ENCODE measurements at places on chromosomes 7 and 10.
A peak's percentile ranks its signal among the peaks of the same experiment; 100 is the strongest.

DNA sequence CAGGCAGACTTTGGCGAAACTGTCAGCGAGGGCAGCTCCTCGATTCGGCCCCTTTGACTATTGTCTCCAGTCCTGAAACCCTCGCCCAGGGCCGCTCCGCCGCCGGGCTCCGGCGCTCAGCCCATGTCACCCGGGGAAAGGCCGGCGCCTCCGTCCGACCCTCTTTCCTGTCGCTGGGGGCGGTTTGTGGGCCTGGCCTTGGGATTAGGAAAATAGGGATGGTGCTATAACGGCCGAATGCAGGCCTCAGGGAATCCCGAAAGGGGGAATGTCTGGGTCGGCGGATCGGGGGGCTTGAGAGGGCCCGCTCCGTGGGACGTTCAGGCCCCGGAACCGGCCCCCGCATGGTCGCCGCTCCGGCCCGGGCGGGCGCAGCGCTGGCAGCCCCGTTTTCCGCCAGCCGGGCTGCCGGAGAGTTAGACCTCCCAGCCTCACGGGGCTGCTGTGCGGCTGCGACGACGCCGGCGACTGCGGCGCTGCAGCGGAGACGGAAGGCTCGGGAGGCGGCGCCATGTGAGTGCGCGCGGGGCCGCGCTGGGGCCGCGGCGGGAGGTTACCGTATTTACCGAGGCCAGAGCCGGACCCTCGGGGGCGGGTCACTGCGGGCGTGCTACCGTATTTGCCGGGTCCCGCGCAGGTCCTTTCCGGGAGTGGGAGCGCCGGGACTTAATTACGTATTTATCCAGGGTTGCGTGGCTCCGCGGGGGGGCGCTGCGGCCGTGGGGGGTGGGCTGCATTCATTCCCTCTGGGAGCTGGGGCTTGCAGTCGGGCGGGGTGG is 25.9 kb downstream of the ZNF775 start:
- DNase-seq: peak; percentile 93

GRCh38 chr10:57849691-57850357 is 417.9 kb downstream of the IPMK start:
- no peak for DNase-seq

DNA sequence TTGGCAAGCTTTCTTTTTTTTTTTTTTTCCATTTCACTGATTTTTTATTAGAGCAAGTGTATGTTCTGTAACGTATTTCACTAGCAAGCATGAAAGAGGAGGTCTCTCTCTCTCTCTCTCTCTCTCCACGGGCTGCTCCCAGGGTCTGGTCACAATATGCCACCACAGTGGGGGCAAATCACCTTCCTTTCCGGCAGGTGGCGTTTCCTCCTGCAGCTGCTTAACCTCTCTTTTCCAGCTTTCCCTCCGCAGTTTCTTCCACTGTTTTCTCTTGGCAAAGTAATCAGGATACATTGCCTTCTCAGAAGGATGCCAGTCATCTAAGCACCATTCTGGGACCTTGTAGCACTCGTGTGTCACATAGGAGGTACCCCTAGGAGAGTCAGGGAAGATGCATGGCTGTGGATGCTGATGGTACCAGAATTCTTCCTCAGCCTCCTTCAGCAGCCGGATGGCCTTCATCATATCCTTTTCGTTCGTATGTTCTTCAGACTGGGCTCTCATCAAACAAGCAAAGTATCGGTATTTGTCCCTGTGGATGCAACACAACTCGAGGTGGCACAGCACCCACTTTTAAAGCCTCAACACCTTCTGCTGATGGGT is 197.3 kb upstream of the PODXL start:
- DNase-seq: no peak

GRCh38 chr7:36180121-36180520 is 27.1 kb downstream of the EEPD1 start:
- no peak for DNase-seq

- DNase-seq: no peak
These were observed 182.4 kb downstream of the DNAJB6 start for GRCh38 chr7:157519246-157519645.

DNA sequence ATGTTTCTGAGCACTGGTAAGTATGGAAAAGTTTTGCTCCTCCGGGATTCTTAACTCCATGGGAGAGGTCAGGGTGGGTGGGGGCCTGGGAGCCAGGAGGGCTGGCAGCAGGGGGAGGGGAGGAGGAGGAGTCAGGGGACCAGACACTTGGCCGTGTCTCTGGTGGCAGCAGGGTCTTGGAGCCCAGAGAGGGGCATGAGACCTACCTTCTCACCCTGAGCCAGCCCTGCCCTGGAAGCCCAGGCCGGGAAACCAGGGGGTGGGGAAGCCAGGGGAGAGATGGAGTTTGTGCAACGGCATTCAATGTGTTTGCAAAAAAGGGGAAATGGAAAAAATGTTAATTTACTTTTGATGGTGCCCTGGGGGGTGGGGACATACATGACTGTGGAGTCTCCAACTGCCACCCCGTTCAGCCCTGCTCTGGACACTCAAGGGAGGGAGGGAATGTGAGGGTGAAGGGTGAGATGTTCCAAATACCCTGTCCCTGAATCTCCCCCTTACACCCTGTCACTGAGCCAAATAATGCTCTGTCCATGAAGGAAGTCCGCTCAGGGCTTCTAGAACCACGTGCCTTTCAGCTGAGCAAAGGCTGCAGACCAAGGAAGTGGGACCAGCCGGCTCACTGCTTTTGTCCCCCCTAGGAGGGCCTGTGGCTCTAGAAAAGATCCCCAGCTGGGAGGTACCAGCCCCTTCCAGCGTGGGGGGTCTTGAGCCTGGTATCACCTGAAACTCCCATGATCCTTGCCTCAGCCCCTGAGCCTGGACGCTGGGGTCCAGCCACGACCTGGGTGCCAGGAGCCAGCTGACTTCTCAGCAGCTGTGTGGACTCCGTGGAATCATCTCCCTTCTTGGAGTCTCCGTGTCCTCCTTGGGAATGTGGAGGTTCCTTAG is 48.3 kb downstream of the TMEM270 start:
- no peak for DNase-seq

DNA sequence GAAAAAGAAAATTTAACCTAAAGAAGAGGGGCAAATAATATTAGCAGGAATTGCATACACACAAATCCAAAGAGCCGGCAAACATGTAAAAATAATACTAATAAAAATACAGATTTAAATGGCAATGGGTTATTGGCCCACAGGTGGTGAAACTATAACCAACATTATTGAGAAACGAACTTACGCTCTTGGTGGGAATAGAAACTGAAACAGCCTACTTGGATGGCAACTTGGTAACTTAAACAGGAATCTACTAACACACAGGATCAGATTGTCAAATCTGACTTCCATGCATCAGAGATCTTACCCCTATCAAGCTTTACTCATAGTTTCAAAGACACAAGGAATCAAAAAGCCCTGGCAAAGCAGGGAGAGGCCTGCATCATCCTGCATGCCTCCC is 66.5 kb downstream of the ANLN start:
- DNase-seq: no peak

DNA sequence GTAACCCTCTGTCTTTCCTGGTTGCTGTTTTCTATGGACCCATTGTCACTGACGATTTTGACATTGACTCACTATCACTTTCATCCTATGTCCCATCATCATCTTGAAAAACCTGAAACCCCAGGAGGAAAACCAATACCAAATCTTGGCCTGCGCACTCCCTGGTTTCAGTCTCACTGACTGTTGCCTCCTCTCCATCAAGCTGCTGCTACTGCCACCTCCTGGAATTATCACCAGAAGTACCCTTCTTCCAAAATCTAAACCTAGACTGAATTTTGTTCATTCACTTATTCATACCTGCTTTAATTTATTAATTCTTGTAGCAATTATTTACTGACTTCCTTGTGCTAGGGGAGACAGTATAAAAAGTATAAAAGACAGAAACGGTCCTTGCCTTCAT is 44.5 kb upstream of the ACBD5 start:
- DNase-seq: no peak

GRCh38 chr7:28096713-28097112 is 83.9 kb downstream of the JAZF1 start:
- DNase-seq: no peak

DNA sequence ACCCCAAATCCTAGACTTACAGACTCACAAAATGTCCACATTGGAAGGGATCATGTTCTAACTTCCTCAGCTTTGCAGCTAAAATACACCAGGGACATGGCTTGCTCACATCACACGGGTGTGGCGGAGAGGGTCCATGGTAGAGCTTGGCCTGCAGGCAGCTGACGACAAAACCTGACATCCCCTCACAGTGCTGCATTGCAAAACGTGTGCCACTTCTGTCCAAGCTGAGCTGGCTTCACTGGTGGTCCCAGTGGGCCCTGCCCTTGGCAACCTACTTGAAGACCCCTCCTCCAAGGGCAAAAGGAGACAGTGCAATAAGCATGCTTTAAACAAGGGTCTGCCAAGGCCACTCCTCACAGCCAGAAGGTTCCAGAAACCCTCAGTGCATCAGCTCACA is 21.9 kb downstream of the ANXA11 start:
- DNase-seq: no peak

- DNase-seq: no peak
These were observed 605.5 kb downstream of the XPNPEP1 start for GRCh38 chr10:109317746-109318366.

- no peak for DNase-seq
These were observed 757.7 kb downstream of the GRM8 start for GRCh38 chr7:126495001-126495400.

GRCh38 chr7:105911961-105912575 is 35.7 kb upstream of the ATXN7L1 start:
- no peak for DNase-seq

DNA sequence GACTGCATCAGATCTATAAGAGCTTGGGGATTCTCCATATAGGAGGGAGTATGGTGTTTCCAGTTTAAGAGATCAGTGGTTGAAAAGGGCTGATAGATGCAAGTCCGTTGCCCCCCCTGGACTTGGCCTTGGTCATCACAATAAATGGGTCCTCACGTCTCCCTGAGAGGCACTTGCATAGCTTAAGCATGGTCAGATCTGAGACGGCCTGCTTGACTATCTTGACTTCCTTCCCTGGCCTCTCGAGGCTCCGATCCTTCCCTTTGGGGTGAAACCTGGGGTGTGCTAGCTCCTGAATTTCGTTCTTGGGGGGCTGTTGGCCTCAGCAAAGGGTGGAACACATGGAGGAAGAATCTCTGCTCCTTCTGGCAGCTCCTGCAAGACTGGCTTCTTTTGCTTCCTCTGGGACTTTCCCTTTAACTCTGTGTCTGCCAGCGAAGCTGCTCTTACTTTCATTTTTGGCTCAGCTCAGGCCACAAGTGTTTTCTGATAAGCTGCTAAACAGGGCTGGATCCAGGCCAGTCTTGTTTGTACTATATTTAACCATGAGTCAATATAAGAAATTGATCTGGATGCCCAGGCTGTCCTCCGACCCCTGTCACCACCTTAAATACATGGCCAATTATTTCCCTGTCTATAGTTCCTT is 11.2 kb upstream of the ZNF485 start:
- DNase-seq: no peak

DNA sequence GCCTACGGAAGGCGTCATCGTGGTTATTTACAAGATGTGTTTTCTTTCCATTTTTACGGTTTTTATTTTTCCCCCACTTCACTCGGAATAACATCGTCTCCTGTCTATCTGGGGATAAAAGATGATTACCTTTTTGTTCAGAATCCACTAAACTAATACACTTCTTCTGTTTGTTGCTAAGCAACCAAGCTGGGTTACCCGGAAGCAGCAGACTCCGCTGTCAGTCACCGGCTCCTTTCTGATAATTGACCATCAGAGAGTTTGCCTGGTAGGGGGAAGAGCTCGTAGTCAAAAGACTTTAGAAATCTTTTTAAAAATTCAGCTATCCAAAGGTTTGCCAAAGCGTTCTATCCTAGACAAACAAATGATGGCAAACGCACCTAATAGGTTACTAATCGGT is 75.0 kb upstream of the SFMBT2 start:
- DNase-seq: no peak

GRCh38 chr10:31419394-31420063 is 100.5 kb downstream of the ZEB1 start:
- DNase-seq: no peak

DNA sequence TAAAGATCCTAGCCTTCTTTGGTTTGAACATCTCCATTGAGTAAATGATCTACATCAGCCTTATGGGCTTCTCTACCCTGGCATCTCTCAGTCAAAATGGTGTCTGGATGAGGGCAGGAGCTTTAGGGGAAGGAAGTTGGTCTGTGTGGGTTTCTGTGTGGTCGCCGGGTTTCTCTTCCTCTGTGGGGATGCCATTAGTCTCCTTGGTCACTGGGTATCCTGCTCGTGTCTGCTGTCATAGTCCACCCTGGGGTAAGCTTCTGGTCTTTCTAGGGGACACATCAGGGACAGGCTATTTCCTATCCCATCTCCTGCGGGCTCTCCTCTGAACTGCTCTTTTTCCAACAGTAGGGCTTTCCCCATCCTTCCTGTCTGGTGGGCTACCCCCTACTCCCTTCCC is 150.3 kb upstream of the NPY start:
- no peak for DNase-seq

DNA sequence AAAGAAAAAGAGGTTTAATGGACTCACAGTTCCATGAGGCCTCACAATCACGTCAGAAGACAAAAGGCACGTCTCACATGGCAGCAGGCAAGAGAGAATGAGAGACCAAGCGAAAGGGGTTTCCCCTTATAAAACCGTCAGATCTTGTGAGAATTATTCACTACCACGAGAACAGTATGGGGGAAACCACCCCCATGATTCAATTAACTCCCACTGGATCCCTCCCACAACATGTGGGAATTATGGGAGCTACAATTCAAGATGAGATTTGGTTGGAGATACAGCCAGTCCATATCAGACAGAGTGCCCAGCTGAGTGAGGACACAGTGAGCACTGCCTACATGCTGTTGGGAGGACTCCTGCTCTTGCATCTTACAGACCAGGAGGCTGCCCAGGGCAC is 148.4 kb downstream of the TEX36 start:
- no peak for DNase-seq

GRCh38 chr7:82156893-82157292 is 286.7 kb downstream of the CACNA2D1 start:
- DNase-seq: no peak

DNA sequence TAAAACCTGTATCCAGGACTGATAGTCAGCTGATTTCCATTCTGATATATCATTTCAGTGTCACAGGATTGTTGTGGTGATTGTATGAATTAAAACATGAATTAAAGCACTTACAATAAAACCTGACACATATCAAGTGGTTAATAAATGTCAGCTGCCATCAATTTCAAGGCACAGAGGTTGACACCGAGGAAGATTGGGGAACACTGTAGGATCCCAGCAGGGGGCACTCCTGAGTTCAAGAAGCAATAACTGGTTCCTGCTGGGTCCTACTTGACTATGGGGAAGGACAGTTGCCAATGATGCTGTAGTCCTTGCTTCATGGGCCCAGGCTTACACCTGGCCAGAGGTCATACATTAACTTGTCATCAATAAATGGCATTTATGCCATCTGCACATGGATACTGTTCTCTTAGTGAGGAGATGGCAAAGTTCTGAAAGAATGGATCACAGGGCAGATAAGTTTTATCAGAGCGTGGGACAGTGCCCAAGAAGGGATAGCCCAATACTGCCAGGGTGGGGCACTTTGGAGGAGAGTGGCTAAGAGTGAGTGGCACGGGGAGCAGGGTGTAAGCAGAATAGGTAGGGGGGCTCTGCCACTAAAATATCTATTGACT is 24.1 kb downstream of the FZD1 start:
- no peak for DNase-seq
